ENCODE measurements at places on chromosomes 16 and 17.

DNA sequence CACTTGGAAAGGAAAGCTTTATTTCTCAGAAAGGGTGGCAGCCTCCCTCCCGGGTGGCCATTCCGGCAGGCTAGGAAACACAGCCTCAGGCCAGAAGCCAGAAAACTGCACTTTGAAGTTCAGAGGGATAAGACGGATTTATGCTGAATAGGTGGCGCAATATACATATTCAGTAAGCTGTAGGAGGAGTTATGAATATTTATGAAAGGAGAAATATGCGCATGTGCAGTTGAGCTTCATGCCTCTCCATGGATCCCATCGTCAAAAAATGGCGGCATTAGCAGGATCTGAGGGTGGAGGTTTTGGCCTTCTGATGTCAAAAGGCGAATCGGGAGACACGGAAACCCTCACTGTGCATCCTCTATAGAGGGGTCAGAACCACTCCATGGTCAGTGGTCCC is 82.3 kb downstream of the KATNIP start:
- DNase-seq, result no peak

DNA sequence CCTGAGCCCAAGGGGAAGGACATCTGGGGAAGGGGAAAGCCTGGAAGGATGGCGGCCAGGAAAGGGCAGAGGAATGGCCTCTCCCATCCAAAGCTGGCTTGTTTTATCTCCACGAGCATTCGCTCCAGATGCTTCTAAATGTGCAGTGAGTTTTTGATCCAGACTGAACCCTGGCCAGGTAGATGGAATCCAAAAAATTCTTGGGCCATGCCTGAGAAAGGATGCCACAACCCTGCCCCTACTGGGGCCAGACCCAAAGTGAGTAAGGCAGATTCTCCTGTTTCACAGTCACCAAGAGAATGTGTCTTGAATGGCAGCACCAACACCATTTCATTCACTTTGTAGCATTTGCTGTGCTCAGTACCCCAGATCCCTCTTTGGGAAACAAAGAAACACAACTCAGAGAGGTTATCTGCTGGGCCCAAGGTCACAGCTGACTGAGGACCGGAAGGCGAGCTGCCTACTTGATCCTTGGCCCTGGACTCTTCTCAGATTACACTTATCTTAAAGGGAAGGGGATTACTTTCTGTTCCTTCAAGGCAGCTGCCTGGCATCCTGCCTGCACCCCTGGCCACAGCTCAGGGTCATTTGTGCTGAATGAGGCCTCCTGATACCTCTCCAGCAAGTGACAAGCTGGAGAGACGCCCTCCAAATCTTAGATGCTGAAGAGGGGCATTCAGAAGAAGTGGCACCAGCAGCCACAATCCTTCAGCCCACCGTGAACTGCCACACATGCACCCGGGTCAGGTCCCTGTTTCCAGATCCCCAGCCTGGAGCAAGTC is 3.6 kb downstream of the LRRC75A start:
- no peak for DNase-seq

DNA sequence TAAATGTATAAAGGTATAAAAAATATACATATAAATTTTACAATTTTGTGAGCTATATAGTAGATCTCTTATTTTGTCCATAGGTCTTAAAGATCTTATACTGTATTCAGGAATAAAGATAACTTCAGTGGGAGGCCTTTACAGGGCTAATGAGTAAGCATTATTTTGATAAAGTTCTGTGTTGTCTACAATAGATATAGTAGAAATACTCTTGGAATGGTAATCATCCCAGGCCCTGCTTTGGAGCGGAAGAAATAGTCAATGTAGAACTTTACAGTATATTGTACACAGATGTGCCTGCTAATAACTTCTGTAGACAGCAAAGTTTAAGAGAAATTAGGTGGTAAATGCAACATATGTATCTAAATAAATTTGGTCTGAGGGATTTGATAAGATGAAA is 42.6 kb downstream of the TENT4B start:
- no peak for DNase-seq

DNA sequence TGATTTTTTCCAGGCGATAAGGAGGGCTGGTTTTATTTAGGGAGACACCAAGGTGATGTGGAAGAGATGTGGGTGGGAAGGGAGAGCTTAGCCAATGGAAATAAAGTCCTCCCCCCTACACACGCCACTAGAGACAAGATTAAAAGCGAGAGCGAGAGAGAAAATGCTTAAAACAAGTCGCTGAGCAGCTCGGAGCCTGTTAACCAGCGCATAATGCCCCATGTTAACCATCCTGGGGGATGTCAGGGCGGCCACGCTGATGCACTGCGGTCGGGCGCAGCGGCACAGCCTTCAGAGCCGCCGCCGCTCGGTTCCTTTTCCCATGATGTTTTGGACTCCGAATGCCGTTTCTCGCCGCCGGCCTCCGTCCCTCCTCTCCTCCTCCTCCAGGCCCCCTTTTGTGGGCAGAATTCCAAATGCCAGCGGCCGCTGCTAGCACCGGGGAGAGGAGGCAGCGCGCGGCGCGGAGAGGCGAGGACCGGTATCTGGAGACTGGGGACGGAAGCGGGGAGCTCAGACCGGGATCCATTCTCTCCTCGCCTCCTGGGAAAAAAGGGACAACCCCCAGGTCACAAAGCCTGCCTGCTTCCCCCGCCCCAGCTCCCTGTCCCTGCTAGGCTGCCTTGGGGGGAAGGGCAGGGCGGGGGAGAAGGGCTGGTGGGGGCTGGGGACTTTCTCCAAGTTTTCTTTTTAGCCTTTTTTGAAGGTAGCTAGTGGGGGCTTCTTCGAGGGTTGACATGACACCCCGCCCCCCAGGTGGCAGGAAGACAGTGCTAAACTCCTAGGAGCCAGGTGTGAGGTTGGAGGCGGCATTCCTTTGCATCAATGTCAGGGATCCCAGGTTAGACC is 98.1 kb upstream of the CCL2 start:
- DNase-seq, result no peak

GRCh38 chr17:71870546-71870862 is 250.3 kb upstream of the SOX9 start:
- DNase-seq, result no peak

- DNase-seq, result no peak
Observed at GRCh38 chr17:63258785-63259184, 187.3 kb downstream of the CYB561 start.

DNA sequence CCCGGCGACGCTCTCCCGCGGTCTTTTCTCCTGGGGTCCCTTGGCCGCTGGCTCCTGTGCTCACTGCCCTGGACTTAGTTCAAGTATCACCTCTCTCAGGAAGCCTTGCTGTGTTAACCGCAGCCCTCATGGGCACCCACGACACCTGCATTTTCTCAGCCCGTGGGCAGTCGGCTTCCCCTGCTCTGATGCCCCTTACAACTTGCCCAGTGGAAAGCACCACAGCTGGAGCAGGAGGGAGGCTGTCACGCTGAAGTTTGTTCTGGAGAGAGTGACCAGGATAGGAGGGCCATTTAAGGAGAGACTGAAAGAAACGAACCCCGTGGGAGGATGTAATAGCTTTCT is 395 bp downstream of the STXBP4 start:
- peak; percentile 24 for DNase-seq

GRCh38 chr17:38418062-38418692 is 10.1 kb upstream of the ARHGAP23 start:
- DNase-seq, result no peak

GRCh38 chr17:19703828-19704613 is 12.4 kb downstream of the SLC47A2 start:
- no peak for DNase-seq

DNA sequence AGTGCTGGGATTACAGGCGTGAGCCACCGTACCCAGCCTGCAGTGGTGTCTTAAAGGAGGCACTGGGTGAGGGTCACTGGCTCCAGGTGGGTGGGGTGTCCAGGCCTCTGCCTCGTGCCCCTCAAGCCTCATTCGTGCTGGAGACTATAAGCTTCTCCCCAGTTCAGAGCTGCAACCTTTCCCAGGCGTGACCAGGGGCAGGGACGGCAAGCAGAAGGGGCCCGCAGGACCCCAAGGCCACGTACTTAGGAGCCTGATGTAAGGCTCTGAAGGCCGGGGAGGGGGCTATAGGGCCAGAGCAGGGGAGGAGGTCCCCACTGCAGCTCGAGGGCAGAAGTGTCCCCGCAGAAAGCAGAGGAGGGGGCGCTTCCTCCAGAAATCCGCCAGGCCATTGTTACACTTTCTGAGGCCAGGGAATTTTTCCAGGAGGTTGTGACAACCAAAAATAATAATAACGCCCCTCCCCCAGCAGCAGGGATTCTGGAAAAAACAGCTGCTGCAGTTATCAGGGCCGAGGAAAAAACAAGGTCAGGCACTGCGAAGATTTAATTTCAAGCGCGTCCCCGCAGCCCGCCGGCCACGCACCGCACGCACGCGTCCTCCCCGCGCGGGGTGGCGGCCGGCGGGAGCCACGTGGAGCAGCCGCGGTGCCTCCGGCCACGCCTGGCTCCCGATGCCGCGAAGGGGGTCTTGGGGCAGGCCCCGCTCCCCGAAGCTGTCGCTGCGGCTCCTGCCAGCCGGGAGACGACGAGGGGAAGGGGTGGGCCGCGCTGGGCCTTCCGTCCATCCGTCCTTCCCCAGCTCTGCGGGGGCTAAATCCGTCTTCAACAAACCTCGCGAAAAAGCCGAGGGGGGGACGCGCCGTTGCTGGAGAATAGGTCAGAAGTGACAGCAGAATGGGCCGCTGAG is 45.8 kb upstream of the SLC38A10 start:
- no peak for DNase-seq

- DNase-seq, result no peak
Observed at GRCh38 chr16:76428858-76429257, 151.7 kb downstream of the CNTNAP4 start.

DNA sequence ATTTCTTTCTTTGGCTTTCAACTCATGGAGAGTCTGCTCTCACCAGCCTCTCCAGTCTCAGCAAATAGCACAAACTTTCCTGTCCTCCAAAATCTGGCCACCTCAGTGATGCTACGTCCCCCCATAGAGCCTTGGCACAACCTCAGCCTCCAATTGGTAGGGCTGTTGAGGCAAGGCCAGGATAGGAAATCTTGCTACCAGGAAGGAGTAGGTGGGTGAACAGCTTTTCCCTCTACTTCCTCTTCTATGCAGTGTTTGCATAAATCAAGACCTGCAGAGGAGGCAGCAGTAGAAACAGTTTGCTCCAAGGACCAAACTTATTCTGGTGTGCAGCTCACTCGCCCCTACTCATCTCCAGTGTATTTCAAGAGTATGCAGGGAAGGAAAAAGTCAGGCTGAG is 701 bp upstream of the DPEP2 start:
- DNase-seq, result no peak

DNA sequence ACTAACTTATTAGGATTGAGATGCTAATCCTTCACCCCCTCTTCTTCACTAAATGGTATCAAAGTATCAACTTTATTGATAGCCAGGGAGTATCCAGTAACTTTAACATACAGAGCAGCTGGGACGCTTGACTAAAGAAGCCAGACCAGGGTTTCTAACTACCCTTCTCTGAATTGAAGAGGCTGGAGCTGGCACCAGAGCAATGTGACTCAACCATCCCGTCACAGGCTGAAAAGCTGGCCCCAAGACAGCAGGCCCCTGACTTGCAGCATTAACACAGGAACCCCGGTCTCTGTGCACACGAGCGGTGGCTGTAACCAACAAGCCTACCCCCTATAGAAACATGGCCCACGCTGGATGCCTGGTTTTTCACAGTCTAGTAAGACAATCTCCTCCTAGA is 59.8 kb downstream of the ANKFN1 start:
- no peak for DNase-seq

Measured in brain microvascular endothelial cell (primary cell).